Peyer's patch (tissue), 4 donors: ENCODE measurements at places on chromosomes 11 and 22. TPM values are rescaled to one million over a fixed set of nuclear protein-coding genes. Genes with fewer than 3 reads are reported as not detected.
A peak's percentile ranks its signal among the peaks of the same experiment; 100 is the strongest.

OAF gene
- 344 TPM for total RNA-seq

ENTHD1 gene
- total RNA-seq = not detected

- H3K4me3 ChIP-seq = no peak overlapping the region
- H3K27me3 ChIP-seq = no peaks in the 10 kb centered on the region
- no peaks in the 10 kb centered on the region for H3K4me1 ChIP-seq
- H3K36me3 ChIP-seq = no peaks in the 10 kb centered on the region
Observed at GRCh38 chr11:131581046-131581445, 210.6 kb downstream of the NTM start.

DNA sequence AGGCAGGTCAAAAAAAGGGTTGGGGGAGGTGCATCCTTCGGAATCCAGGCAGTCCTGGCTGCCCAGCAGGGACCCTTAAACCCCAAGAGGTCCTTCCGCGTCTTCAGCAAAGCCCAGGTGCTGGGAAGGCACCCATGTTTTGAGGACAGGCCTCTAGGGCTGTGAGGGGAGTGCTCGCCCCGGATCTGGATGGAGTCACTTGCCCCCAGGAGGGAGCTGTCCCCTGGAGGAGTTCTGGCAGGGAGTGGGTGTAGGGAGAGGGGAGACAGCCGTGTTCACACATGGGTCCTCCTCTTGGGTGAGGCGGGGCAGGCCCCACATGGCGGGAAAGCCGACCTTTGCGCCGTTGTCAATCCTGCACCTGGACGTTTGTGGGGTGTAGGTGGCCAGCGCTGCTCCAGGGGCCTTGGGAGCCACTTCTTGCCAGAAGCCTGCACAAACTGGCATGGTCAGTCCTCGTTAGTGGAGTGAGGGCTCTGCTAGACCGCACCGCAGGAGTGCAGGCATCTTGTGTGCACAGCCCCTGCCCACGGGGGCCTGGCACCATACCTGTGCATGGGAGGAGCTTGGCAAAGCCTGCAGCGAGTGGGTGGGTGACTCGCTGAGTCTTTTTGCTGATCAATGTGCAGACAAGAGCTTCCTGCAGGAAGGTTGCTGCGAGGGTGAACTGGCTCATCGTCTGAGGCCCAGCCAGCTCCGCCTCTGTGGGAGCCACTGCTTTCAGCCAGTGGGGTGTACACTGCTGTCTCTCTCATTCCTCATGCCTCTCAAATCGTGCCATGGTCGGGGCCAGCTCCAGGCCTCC lies 16.0 kb downstream of the PPIL2 start:
- no peak overlapping the region for H3K4me3 ChIP-seq
- H3K27me3 ChIP-seq = no peaks in the 10 kb centered on the region
- no peak overlapping the region for H3K27ac ChIP-seq

DNA sequence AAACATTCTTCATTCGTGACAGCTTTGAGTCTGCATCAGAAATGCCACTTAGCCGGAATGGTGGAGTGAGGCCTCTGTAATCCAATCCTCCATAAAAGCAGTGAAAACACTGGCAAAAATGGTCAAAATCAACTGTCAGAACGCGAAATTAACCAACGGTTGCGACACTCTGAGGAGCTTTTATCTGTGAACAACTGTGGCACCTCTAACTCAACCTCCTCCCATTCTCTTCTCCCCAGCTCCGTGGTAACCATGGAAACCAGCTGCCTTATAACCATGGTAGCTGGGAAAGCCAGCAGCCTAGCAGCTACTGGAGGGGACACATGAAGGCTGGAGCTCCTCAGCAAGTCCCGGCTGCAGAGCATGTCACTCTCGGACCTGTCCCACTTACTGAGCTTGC lies 20.3 kb downstream of the AP2A2 start:
- no peaks in the 10 kb centered on the region for H3K4me1 ChIP-seq
- no peak for DNase-seq
- H3K27ac ChIP-seq = no peak overlapping the region
- H3K36me3 ChIP-seq = no peaks in the 10 kb centered on the region
- H3K27me3 ChIP-seq = no peaks in the 10 kb centered on the region

DNA sequence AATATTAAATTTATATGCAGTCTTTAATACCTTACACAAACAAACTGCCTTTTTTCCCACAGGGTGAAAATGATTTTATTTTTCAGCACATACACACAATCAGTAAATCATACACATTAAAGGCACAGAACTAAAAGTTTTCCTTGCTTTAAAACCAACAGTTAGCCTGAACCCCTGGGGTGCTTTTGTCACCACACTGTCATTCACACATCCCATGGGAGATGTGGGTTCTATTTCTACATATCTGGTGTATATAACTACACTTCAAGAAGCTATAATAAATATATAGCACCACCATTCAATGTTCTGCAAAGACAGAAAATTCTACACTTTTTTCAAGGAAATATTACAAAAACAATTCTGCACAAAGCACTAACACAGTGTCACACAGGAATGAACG lies 197.0 kb downstream of the GUCY1A2 start:
- H3K27me3 ChIP-seq = no peaks in the 10 kb centered on the region
- DNase-seq = no peak
- H3K4me1 ChIP-seq = no peaks in the 10 kb centered on the region
- no peaks in the 10 kb centered on the region for H3K36me3 ChIP-seq

DNA sequence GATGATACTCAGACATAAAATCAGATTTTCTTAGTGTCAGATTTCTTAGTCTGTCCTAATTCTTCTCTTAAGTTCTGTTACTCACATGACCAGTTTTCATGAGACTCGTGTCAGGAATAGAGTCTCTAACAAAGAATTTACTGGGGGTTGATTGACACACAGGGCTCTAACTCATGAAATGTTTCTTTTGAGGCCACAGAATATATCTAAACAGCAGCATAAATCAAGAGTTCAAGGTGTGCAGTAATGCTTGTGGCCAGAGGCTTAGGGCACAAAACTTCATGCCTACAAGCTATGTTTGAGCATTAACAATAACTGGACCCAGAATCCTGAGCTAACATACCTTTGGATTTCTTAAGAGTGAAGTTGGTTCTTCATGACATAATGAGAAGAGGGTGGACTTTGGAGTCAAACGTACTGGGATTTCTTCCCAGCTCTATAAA lies 237.2 kb downstream of the DDX10 start:
- DNase-seq = no peak
- H3K4me1 ChIP-seq = no peaks in the 10 kb centered on the region
- H3K27me3 ChIP-seq = no peaks in the 10 kb centered on the region
- H3K4me3 ChIP-seq = no peak overlapping the region

GRCh38 chr11:65695459-65696241 lies 16.4 kb upstream of the KAT5 start:
- H3K27me3 ChIP-seq = no peaks in the 10 kb centered on the region
- H3K27ac ChIP-seq = no peak overlapping the region
- no peak overlapping the region for H3K4me3 ChIP-seq
- DNase-seq = no peak
- no peaks in the 10 kb centered on the region for H3K4me1 ChIP-seq
- H3K36me3 ChIP-seq = no peaks in the 10 kb centered on the region

- no peak for DNase-seq
- no peaks in the 10 kb centered on the region for H3K27me3 ChIP-seq
- no peak overlapping the region for H3K27ac ChIP-seq
- no peaks in the 10 kb centered on the region for H3K36me3 ChIP-seq
- no peak overlapping the region for H3K4me3 ChIP-seq
Observed at GRCh38 chr11:15770798-15771414, 585.4 kb downstream of the SOX6 start.

C11orf86 gene
- 81.7 TPM for total RNA-seq

TTC9C gene
- 30.5 TPM for total RNA-seq

GRCh38 chr11:128603003-128603696 lies 15.8 kb upstream of the ETS1 start:
- no peaks in the 10 kb centered on the region for H3K27me3 ChIP-seq
- H3K36me3 ChIP-seq = no peaks in the 10 kb centered on the region
- no peak for DNase-seq
- no peak overlapping the region for H3K27ac ChIP-seq
- H3K4me3 ChIP-seq = no peak overlapping the region

GRCh38 chr11:62805076-62805892 lies at the start of gene NXF1:
Gene NXF1, minus strand, starts transcription at chr11:62805440. Its CDS starts 84 bp downstream, at chr11:62805356.
- peak; percentile 98 for DNase-seq
- peak within 1 kb of the TSS; percentile 97 for H3K27ac ChIP-seq
- peak within 1 kb of the TSS; percentile 97 for H3K4me3 ChIP-seq
- H3K4me1 ChIP-seq = peaks cover 10% of the 10 kb centered on the region

SUSD2 gene
- 10.7 TPM for total RNA-seq

DNA sequence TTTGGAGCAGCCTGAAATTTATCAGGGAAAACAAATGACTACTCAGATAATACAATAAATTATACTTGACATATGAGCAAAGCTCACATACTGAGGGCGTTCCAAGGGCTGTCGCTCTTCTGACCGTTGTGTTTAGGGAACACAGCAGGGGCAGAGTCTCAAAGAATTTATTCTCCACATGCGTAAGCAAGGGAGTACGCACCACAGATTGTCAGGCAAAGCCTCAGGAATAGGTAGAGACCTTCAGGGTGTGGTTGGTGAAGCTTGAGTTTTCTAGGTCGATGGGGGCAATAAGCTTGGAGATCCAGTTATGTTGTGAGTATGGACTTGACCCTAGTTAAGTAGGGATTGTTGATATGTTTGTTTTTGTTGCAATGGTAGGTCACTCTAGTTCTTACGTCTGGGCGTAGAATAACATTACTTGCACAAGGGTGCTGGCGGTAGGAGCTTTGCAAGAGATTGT lies 830 bp downstream of the ACAT1 start:
- H3K27ac ChIP-seq = peak overlapping the region; percentile 90
- H3K4me3 ChIP-seq = peak overlapping the region; percentile 80
- no peaks in the 10 kb centered on the region for H3K36me3 ChIP-seq
- H3K4me1 ChIP-seq = peaks cover 25% of the 10 kb centered on the region

GRCh38 chr22:37804881-37805809 lies 2.6 kb upstream of the GCAT start:
- no peaks in the 10 kb centered on the region for H3K4me1 ChIP-seq
- peak overlapping the region; percentile 49 for H3K4me3 ChIP-seq
- no peaks in the 10 kb centered on the region for H3K36me3 ChIP-seq
- H3K27me3 ChIP-seq = no peaks in the 10 kb centered on the region
- DNase-seq = peak; percentile 91

- H3K4me1 ChIP-seq = peaks cover 15% of the 10 kb centered on the region
- H3K4me3 ChIP-seq = no peak overlapping the region
- H3K27ac ChIP-seq = no peak overlapping the region
- no peaks in the 10 kb centered on the region for H3K36me3 ChIP-seq
Observed at GRCh38 chr22:45238076-45238956, 2.4 kb downstream of the KIAA0930 start.

DNA sequence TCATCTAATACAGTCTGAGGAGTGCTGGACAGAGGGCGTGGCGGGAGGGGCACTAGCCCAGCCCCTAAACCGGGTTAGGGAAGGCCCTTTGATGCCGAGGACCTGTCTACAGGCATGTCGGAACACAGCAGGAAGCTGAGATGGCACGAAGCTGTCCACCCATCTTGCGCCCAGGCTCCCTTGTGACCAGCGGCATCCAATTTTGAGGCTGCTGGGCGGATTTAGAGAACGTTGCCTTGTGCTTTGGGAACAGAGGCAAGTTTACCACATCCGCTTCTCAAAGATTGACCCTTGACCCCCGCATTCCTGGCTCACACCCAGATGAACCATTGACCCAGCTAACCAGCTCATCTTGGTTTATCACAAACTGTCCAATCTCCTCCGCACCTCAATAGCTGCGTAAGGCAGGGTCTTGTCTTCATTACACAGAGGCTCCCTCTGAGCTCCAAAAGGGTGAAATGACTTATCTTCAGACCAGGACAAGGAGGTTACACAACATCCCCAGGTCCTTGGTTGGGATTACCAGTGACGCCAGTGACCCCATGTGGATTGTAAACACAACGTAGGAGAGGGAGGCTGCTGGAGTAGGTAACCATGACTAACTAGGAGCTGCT lies 4.5 kb downstream of the FAM83F start:
- H3K4me3 ChIP-seq = no peak overlapping the region
- H3K27me3 ChIP-seq = no peaks in the 10 kb centered on the region
- peak overlapping the region; percentile 57 for H3K27ac ChIP-seq
- H3K36me3 ChIP-seq = no peaks in the 10 kb centered on the region
- peaks cover 10% of the 10 kb centered on the region for H3K4me1 ChIP-seq
- no peak for DNase-seq

DNA sequence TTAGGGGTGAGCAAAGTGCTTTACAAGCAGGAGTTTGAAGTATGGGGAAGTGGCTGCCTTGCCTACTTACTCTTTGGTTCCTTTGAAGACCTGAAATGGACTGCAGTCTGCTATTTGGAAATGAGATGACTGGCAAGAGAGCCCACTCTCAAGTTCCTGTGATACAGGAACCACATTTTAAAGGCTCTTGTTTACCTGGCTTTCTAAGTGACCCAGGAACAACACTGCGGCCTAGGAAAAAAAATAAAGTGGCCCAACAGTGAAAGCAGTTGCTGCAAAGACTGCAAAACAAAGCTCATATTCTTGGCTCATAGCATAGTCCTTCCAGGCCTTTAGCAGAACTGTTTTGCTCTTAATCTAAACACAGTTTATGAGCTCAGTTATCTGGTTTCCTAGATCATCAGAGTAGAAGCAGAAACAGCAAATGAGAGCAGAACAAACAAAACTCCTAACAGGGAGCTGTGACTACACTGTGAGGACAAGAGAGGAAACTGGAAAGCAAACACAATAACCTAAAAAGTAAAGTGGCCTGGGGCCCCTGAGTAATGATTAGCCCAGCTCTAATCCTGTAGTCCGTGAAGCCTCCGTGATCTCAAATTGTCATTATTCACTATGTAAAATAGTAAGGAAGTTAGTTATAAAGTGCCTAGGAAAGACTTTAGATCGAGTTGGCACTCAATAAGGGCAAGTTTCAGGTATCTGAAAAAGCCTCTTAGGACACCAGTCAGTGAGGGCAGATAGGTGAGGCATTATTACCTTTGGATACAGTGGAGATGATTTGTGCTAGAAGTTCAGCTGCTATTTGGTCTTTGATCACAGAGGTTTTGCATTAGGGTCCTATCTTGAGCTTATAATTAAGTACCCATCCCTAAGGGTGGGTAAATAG lies 11.5 kb downstream of the CCDC117 start:
- H3K27ac ChIP-seq = peak overlapping the region; percentile 57
- H3K4me1 ChIP-seq = no peaks in the 10 kb centered on the region
- peaks cover 66% of the 10 kb centered on the region for H3K36me3 ChIP-seq
